Trophoblast cell (in vitro differentiated cells and primary cell): ENCODE measurements at places on chromosomes 1 and 21.

- DNase-seq: no peak
Observed at GRCh38 chr21:41858466-41859296, 20.5 kb downstream of the PRDM15 start.

GRCh38 chr1:14324248-14324630, 274.2 kb upstream of the KAZN start:
- DNase-seq: no peak

DNA sequence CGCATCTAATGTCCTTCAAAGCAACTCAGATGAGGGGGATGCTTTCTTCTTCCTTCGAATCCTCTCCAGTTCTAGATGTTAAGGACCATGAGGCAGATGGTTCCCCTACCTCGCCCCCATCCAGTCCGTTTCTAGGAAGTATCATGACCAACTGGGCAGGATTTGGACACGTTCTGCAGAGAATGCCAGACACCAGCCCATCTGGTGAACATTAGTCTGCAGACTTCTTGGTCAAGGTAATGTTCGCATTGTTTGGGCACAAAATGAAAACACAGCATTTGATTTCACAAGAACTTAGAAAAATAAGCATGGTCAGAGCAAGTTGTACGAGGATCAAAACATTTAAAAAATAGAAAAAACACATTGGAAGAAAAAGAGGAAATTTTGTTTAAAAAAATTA, 25.4 kb upstream of the ADARB1 start:
- no peak for DNase-seq

GRCh38 chr1:40783001-40783905, at the start of gene KCNQ4:
Gene KCNQ4 (plus strand): TSS chr1:40783787. CDS start chr1:40784094, 307 bp downstream.
- peak; percentile 35 for DNase-seq

GRCh38 chr1:93219443-93219842, 38.9 kb downstream of the CCDC18 start:
- peak; percentile 85 for DNase-seq

DNA sequence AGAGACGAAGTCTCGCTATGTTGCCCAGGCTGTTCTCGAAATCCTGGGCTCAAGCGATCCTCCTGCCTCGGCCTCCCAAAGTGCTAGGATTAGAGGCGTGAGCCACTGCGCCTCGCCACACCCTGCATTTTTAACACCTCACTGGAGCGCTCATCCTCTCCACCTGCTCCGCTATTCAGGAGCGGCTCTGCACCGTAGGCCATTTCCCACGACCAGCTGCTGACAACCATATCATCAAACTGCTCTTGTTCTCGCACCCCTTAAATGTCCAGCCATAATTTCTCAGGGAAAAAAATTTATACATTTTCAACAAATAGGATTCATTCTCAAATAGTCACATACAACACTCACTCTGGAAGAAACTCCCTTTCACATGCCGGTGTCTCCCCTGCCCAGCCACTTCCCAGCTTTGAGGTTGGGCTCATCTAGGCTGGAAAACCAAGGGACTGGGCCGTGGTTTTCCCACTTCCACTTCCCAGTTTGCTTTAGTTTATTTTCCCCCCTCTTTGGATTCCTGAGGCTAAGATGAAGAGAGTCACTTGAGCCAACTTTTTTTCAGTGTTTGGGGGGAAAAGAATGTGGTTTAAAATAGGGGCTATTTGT, 639 bp upstream of the IPO9 start:
- DNase-seq: peak; percentile 18

DNA sequence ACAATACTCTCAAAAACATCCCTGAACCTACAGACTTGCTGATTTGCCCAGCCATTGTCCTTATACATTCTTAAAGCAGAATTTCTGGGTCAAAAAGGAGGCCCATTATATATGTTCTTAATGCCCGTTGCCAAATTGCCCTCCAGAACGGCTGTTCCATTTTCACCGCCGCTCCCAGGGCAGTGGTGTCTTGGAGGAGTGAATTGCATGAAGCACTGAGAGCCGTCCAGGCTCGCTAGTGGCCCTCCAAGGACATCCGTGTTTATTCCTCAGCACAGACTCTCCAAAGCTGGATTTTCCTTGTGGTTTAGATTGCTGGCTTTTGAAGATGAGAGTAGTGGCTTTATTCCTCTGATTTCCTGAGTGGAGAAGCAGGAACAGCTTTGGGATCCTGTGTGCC, 68.8 kb downstream of the FHAD1 start:
- no peak for DNase-seq

GRCh38 chr1:84913555-84913892, 20.5 kb upstream of the LPAR3 start:
- DNase-seq: no peak

GRCh38 chr21:45818904-45819285, 162.7 kb upstream of the COL6A1 start:
- no peak for DNase-seq

GRCh38 chr1:165451691-165452090, 6.8 kb upstream of the RXRG start:
- no peak for DNase-seq

- no peak for DNase-seq
Observed at GRCh38 chr1:246317332-246318035, 189.6 kb downstream of the SMYD3 start.

GRCh38 chr1:99269321-99269720, 5.0 kb downstream of the PLPPR4 start:
- no peak for DNase-seq

DNA sequence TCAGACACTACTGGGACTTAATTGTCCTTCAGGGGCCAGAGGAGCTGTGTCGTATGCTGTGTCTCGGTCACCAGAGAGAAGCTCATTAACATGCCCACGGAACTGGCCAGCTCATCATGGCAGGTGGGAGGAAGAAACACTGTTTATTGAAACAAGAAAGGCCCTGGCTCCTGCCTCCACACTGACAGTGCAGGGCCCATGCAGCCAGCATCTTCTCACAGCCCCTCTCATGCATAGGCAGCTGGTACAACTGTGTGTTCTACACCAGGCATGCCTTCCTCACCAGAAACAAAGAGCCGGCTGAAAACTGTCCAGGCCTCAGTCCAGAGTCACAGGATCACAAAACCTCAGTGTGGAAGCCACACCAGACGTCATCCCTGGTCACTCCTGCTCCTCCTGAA, 106.0 kb downstream of the UBE2U start:
- DNase-seq: no peak

DNA sequence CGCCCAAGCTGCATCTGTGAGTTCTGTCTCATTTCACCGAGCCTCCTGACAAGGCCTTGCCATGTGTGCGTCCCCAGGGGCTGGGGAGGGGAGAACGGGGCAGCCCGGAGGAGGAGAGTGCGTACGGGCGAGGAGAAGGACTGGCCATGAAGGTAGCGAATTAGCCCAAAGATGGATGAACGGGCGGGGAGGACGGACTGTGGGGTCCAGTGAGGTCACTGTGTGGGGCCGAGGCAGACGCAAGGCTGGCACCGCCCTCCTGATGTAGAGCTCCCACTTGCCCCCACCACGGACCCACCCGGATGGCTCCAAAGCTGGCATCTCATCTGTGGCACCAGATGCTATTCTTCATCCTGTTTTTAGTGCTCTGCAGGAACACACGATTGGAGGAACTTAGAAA, 330.4 kb downstream of the AJAP1 start:
- DNase-seq: no peak

DNA sequence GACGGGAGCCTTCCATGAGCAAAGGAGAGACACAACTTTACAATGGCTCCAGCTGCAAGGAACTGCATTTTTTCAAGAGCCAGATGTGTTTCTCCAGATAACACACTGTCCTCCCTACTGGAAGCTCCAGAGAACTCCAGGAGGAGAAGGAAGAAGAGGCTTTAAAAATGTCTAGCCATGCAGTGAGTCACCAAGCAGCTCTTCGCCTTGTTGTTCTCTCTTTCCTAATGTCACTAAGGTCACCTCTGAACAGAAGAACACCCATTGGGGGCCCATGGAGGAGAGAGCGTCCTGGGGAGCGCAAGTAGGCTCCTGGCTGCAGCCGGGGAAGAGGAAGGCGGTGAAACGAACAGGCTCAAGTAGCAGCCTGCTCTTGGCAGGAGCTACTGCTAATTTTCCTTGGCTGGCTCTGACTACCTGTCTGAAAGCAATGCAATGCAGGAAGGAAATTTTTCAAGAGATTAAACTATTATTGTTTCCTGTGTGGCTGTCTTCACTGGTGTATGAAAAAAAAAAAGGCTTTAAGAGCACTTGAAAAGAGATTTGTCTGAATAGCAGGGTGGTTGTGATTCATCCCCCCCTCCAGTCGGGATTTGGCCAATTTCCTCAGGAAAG, 321.9 kb downstream of the SETD4 start:
- DNase-seq: no peak

- DNase-seq: peak; percentile 93
Observed at GRCh38 chr1:93680420-93681100, 1.1 kb downstream of the BCAR3 start.

DNA sequence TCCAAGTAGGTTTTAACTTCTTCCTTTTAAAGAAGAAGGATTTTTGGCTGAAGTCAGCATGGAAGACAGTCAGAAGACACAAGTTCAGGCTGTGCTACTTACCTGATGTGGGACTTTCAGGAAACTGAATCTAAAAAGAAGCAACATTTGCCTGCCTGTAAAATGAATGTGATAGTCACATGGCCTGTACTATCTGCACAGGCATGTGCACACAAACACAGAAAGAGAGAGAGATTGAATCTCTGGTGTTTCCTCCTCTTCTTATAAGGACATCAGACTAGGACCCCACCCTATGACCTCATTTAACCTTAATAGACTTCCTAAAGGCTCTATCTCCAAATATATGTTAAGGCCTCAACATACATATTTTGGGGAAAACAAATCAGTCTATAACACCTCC, 542.9 kb downstream of the PLPP3 start:
- DNase-seq: no peak

GRCh38 chr21:44962403-44962966, 22.7 kb downstream of the SLX9 start:
- peak; percentile 93 for DNase-seq
